ENCODE measurements at places on chromosomes 1 and 21. TPM values are rescaled to one million over a fixed set of nuclear protein-coding genes. Genes with fewer than 3 reads are reported as not detected.

CYP4Z1 gene
- total RNA-seq, result not detected

GMEB1 gene
- total RNA-seq, result 9.5 TPM

ITGB2 gene
- 0.42 TPM for total RNA-seq

FOXE3 gene
- total RNA-seq, result not detected

LIPI gene
- total RNA-seq, result not detected

FAM110D gene
- total RNA-seq, result not detected

RXFP4 gene
- not detected for total RNA-seq

S100A3 gene
- total RNA-seq, result 9.0 TPM

CFHR2 gene
- not detected for total RNA-seq

LCE3D gene
- not detected for total RNA-seq

All from airway epithelial cell (primary cell).